ENCODE measurements at places on chromosomes 3 and 15.

GRCh38 chr15:32790352-32790999 lies 72.7 kb downstream of the GREM1 start:
- ATAC-seq: no peak

- no peak for ATAC-seq
Measured at GRCh38 chr3:128267541-128267940, 114.3 kb downstream of the EEFSEC start.

GRCh38 chr15:27486683-27487647 lies 516.0 kb downstream of the GABRG3 start:
- no peak for ATAC-seq

GRCh38 chr3:184532940-184533732 lies 28.4 kb upstream of the EPHB3 start:
- ATAC-seq: no peak

Measured in gastroesophageal sphincter (tissue), 4 donors.